ENCODE measurements at places on chromosomes 4 and X.
A peak's percentile ranks its signal among the peaks of the same experiment; 100 is the strongest.

GRCh38 chr4:57314636-57315035 is 204.5 kb upstream of the IGFBP7 start:
- DNase-seq, result no peak

- no peak for DNase-seq
Observed at GRCh38 chr4:56288663-56289062, 98.6 kb downstream of the AASDH start.

GRCh38 chrX:69546978-69547377 is 42.9 kb downstream of the NALF2 start:
- no peak for DNase-seq

GRCh38 chr4:155085843-155086530 is 122.4 kb upstream of the NPY2R start:
- DNase-seq, result peak; percentile 55

DNA sequence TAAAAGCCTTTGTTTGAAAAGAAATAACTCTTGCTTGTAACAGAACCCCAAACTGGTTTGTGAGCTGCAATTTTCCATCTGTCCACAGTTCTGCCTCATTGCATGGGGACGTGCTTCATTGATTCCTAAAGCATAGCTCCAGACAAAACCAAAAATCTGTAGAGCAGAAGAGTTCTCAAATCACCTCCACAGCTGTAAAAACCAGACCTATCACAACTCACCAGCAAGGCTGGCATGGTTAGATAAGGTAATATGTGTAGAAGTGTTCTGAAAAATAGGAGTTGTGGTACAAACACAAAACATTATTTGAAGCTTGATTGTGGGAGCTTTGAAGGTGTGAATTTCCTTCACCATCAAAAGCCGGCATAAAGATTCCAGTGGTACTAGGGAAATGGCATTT is 12.5 kb upstream of the RAB28 start:
- no peak for DNase-seq

- peak; percentile 30 for DNase-seq
Observed at GRCh38 chr4:71009890-71010588, 16.6 kb downstream of the DCK start.

GRCh38 chrX:3262901-3263300 is 83.6 kb downstream of the MXRA5 start:
- peak; percentile 76 for DNase-seq

- DNase-seq, result no peak
Observed at GRCh38 chr4:181365671-181366070, 877.5 kb upstream of the TENM3 start.

DNA sequence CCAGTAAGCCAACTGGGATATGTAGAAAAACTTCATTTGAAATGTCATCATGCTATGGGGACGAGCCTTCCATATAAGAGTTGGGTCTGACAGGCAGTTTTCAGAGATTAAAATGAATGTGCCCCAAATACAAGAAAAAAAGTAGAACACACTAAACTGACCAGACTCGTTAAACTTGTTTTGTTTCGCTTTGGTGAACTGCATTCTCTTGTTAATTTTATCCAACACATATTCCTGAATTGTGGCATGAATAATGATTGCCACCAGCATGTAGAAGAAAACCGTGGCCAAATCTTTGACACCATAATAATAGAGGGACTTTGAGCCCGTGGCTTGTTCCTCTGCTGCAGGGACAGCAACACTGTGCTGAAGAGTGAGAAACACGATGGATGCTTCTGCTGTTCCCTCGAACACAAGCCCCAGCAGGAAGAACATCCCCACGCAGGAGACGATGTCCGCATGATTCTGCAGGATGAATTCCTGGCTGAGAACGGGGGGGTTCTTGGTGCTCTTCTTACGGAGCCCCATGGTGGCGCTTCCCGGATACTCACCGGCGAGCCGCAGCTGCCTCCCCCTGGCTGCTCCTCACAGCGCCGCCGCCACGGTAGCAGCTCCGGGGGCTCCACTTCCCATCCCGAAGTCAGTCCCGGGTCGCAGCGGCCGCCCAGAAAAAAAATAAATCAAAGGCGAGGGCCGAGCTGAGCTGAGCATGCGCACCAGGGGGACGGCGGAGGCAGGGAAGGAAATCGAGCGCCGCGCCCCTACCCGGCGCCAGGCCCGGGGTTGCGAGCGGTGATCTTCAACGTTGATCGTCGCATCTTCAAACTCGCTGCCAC is at the start of gene TRAM1L1:
Gene TRAM1L1 (minus strand): TSS at position 711 of the 836 bp plus-strand sequence. CDS start 183 bp downstream, at position 528.
- no peak for DNase-seq

GRCh38 chrX:140391313-140391712 is 113.6 kb downstream of the SOX3 start:
- DNase-seq, result no peak

DNA sequence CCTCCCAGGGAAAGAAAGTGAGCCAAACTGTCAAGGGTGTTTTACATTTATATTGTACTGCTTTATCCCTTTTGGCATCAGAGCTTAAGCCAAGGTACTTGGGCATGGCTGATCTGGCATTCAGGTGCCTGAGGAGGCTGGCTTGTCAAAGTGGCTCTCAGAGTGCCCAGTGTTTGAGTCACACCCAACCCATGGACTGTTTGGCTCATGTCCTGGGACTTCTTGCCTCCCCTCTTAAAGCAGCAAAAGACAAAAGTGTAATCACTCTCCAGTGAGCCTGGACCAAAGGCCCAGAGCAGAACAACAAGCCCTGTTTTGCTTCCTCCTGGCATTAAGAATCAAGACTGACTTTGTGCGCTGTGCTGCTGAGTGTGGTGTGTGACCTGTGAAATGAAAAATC is 311.7 kb upstream of the TAPT1 start:
- DNase-seq, result no peak

DNA sequence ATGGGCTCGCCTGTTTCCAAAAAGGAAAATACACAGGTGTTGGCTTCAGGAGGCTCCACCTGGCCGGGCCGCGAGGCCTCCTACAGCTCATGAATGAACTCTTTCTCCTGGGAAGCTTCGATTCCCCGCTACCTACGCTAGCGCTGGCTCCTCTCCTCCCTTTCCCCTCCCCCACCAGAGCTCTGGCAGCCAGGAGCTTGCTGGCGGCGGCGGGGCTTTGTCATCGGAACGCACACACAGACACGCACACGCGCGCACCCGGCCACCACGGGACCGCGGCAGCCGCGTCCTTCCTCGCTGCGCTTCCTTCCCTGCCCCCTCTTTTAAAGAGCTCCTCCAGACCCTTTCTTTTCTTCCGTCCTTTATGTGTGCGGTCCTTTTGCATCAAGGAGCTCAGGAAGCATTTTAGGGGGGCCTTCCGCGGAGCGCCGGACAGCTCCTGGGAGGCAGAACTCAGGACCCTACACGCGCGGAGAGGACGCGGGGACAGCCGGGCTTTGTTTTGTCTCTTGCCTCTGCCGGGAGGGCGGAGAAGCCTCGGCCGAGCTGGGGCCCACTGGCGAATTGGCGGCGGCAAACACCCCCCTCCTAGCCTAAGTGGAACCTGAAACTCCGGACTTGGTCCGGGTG is 70.2 kb upstream of the BCOR start:
- no peak for DNase-seq

DNA sequence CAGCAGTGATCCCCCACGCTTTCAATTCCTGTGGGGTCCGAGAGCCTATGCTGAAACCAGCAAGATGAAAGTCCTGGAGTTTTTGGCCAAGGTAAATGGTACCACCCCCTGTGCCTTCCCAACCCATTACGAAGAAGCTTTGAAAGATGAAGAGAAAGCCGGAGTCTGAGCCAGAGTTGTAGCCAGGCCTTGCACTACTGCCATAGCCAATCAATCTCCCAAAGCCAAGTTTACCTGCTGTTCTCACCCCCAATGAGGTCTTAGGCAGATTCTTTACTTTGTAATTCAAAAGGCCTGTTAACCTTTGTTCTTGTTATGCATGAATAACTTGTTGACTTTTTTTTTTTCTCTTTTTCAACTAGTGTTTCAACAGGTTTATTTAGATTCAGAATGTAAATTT is 4.0 kb downstream of the MAGEB2 start:
- DNase-seq, result no peak

DNA sequence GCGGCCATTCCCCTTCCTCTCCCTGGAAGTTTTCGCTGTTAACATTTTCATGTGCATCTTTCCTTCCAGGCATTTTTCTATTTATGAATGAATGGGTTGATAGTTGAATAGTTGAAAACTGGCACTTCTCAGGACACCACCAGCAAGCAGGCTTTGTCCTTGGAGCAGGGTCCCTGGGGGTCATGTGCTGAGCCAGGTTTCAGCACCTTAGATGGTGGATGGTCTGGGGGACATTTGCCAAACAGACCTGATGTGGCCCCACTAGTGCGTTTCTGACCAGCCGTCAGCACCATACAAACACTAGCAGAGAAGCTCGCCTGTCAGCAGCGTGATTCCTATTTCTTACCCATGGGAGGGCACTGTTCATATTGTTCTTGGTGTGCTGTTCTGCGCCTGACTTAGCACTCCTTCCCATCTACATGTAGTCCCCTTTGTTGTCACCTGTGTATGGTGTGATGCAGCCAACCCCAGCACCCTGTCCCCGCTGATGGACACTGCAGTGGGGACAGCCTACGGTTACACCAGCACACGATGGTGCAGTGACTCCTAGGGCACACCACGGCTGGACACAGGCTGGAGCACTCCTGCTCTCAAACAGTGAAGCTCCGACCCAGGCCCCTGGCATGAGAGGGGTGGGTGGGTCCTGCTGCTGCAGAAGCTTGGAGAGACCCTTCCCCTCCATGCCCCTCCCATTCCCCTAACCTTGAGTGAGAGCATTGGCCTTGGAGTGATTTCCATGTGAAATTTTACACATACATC is 27.2 kb upstream of the WFS1 start:
- DNase-seq, result no peak

DNA sequence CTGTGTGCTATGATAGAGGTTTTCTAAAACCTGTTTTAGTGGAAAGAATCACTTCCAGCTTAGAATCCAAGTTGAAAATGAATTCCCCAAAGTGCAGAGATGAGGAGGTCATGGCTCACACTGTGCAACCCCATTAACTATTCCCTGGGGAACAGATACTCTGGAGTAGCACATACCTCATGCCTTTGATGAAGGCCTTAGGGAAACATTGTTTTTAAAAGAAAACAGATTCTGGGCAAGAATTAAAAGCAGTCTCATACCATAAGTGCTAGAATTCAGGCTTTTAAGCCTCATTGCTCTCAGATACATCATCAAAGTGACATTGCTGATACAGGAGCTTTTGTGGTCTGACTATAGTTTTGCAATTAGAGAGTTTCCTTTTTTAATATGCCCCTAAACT is 115.1 kb downstream of the NDST4 start:
- no peak for DNase-seq

DNA sequence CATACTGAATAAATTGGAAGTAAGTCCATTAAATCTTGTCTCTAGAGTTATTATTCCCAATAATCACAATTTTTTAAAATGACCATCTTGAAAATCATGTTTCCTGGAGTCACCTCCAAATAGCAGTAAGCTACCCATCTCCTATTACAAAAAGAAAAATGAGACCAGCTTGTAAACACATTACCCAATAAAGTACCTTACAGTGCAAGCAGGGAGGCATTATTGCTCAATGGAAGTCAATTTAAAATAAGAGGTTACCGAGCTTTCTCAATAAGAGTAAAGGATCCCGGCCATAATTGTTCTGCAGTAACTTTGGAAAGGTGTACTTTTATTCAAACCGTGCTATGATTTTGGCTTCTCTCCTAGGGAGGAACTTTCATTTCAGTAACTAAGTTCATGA is 78.0 kb downstream of the DMD start:
- DNase-seq, result no peak
